Activated CD4-positive, alpha-beta T cell treated with anti-CD3 and anti-CD28 coated beads, Interleukin-2, amount 50 U/mL, for 48 hours (primary cell): ENCODE measurements at places on chromosomes 7 and 10.
A peak's percentile ranks its signal among the peaks of the same experiment; 100 is the strongest.

- no peak for DNase-seq
Measured at GRCh38 chr7:28685242-28685643, 272.9 kb downstream of the TRIL start.

- no peak for DNase-seq
Measured at GRCh38 chr10:65793738-65794425, 1132.0 kb upstream of the LRRTM3 start.

- DNase-seq: no peak
Measured at GRCh38 chr10:3438606-3439005, 266.0 kb upstream of the PITRM1 start.

- no peak for DNase-seq
Measured at GRCh38 chr7:47407136-47407535, 174.8 kb downstream of the TNS3 start.

DNA sequence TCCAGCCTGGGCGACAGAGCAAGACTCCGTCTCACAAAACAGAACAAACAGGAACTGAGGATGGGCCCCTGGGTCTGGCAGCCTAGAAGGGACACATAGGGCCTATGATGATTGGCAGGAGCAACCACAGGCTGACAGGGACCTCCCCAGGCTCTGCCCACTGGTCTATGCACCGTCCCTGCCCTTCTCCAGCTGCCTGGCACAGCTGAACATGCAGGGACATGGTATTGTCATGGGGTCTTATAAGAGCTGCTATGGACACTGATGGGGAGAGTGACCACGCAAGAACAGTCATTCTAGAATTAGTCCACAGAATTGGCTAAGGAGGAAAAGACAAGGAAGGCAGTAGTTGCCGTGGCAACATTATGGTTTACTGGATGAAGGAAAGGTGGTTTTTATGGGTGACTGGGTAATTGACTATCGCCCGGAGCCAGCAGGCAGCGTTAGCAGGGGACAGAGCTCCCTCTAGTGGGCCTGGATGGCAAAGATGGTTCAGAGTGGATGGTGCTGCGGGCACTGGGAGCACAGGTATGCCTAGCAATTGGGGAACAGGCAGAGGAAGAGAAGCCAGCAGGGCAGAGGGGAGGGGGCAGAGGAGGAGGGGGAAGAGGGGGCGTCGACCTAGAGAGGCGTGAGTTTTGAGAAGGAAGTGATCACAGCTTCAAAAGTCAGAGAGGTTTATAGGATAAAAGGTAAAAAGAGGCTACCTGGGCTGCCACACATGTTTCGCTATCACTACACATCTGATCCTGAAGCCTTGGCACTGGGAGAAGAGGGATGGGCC is 7.8 kb upstream of the TRIM56 start:
- peak; percentile 89 for DNase-seq

DNA sequence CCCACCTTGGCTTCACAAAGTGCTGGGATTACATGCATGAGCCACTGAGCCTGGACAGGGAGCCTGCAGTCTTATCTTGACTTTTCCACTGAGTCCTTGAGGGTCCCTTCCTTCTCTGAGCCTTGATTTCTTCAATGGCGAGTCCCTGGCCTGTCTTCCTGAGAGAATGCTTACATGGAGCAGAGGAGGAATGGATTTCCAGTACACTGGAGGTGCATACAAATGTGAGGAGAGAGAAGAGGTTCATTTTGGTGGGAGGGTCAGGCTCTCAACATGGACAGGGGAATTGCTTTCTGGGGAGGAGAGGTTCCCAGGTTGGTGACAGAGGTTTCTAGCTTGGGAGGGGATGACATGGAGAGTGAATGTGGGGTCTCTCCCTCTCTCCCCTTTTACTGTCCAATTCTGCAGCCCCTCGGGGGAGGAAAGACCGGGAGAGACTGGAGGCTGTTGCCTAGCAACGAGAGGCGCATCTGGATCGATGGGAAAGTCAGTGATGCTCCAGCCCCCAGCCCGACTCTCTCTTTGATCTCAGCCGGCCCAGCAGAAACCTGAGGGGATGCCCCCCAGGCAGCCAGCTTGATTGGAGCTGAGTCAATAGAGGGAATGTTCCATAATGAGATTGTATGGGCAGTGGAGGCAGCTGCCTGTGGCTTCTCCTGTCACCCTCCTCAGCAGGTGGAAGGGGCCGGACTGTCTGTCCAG is 14.8 kb downstream of the SRRM3 start:
- no peak for DNase-seq
